ENCODE measurements at places on chromosomes 1 and 21. TPM values are rescaled to one million over a fixed set of nuclear protein-coding genes. Genes with fewer than 3 reads are reported as not detected.

GRCh38 chr1:96865731-96866685 is 144.4 kb downstream of the PTBP2 start:
- DNase-seq: peak; percentile 93

The PRKCZ gene
- 37.6 TPM for polyA plus RNA-seq

DNA sequence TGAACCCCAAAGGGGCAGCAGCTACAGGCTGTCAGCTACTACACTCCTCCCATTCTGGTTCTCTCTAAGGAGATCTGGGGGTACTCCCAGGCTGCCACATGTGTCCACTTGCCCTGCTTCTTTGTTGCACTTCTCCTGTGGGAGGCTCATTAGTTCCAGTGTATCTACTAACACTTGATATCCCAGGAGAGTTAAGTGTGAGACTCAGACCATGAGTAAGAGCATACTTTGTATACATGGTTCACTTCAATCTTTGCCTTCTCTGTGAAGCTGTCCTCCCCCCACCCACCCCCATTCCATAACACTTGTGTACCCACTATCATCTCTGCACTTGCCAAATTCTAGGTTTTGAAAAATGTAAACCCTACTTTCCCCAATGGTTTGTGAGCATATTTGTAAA is 34.9 kb upstream of the GADD45A start:
- no peak for DNase-seq

- no peak for DNase-seq
These were observed 19.1 kb upstream of the NTMT2 start for GRCh38 chr1:170126696-170127095.

GRCh38 chr1:218933513-218933912 is 240.2 kb upstream of the LYPLAL1 start:
- no peak for DNase-seq

The TRMT1L gene
- 25.7 TPM for polyA plus RNA-seq

DNA sequence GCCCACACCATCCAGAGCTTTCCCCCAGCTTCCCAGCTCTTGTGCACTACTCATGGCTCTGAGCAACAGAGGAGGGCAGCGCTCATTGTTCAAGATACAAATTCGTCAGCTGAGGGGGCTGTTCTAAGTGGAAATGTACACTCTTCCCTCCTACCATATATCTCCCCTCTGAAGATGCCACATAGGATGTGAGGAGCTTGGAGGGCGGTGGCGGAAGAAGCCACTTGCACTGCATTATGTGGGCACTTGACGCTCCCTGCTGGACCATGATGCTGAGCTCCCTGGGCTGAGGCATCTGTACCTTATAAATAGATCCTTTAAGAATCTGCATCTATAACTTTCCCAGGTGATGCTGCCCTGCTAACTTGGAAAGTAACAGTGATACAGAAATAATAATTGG is 477.6 kb upstream of the DEPDC1 start:
- DNase-seq: no peak

GRCh38 chr1:162070094-162070748 is 730 bp downstream of the NOS1AP start:
- no peak for DNase-seq

The IL23R gene
- 0.06 TPM for polyA plus RNA-seq

The IRF6 gene
- 26.3 TPM for polyA plus RNA-seq

DNA sequence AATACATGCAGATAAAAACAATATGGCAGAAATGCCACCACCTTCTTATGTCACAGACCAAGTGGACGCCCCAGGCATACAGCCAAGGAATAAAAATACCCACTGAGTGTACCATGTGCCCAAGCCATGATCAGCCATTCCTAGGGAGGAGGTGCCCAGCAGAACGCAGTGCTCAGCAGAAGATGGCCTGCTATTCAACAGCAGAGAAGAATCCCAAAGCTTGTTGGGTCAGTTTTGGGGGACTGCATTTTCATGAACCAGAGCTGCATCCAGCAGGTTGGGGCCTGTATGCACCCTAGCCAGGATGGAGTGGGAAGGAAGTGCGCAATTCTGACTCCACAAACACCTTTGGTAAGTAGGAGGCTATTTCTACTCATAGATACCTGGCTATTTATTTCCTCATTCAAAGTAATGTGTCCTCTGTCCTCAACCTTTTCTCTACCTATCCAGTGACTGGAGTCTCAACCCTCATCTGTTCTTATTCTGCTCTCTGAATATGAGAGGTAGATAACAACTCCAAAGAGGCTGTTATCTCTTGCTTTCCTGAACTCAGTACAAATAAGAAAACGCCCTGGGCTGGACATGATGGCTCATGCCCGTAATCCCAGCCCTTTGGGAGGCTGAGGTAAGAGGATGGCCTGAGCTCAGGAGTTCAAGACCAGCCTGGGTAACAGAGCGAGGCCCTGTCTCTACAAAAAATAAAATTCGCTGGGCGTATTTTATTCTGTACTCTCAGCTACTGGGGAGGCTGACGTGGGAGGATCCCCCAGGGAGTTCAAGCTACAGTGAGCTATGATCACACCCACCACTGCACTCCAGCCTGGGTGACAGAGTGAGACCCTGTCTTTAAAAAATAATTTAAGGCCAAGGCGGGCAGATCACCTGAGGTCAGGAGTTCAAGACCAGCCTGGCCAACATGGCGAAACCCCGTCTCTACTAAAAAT is 2.5 kb upstream of the PLEKHM2 start:
- DNase-seq: no peak

The PGLYRP3 gene
- polyA plus RNA-seq: not detected

The KIAA0040 gene
- 17.9 TPM for polyA plus RNA-seq

The B3GALT2 gene
- polyA plus RNA-seq: 17.5 TPM

Measured in right lung (tissue), 10 donors.